RPMI8226 (cell line): ENCODE measurements at places on chromosomes 11 and 22.

DNA sequence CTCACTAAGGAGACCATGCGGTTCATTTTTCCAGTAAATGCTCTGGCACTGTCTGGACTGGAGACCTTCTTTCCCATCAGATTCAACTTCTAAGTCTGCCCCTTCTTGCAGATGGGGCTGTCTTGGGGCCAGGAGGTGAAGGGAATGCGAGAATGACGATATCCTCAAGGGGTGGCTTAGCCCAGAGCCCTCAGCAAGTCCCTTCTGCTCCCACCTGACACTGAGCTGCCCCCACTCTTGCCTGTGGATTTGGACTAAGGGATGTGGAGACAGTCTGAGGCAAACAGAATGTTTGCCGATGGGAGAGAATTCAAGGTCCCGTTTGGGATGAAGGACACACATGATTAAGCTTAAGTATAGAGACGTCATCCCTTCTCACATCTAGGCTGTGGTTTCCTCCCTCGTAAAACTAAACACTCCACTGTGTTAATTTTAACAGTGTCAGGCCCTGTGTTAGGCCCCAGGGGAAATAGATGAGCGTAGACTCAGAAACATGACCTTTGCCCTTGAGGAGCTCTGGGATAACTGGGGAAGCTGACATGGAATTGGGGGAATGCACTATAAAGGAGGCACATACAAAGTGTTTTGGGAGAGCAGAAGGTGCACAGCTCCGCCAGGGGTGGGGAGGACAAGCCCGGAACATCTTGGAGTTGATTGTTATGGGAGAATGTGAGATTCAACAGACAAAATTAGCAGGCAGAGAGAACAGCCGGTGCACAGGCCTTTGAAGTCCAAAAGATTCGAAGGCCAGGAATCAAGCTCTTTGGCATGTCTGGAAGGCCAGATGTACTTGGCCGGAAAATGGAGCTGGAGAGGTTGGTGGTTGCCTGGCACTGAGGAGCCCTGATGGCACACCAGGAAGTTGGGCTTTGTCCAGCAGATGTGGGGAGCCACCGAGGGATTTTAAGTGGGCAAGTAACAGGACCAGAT lies 71.6 kb downstream of the ST3GAL4 start:
- no peak for DNase-seq

DNA sequence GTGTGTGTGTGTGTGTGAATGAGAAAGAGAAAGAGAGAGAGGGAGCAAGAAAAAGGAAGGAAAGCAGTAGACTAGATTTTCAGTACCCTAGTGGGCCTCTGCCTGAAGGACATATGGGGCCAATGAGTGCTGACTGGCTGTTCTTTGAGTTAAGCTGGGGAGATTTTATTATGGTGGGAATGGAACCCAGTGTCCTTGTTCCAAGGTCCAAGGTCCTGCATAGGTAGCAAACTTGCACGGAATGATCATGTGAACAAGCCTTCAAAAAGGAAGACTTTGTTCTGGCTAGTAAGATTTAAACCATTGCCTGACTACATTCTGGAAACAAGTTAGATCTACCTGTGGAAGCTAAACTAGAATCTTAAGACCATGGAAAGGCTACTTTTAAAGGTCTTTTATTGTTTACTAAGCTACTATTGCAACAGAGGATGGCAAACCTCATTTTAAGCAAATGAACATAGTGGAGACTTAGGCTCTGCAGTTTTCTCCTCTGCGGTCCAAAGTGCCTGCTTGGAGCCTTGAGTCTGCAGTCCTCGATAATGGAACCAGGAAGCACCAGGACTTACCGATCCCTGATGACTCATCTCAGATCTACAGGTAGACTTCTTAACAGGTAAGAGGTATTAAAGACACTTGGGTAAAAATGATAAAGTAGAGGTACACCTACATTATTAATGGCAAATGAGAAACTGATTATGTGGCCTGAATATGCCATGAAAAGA lies 10.2 kb upstream of the GRAMD1B start:
- DNase-seq = no peak

DNA sequence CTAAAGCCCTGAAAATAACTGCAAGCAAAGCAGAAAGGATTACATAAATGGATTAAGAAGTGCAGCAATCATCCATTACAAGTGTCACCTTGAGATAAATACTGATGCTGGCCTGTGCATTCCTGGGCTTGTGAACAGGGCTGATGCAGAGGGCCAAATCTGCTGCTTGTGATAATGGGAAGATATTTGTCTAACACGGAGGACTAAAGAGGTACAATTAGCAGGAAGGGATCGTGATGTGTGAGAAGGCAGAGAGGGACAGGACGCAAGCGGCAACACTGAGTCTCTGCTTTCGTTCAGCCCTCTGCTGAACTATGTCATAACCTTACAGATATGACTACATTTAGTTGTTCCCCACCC lies 107.7 kb upstream of the DDI1 start:
- no peak for DNase-seq

- DNase-seq = no peak
Observed at GRCh38 chr11:10592331-10592730, 23.9 kb upstream of the LYVE1 start.

- no peak for DNase-seq
Observed at GRCh38 chr11:86120807-86121206, 51.9 kb upstream of the PICALM start.

GRCh38 chr11:70935006-70935768 lies 317.2 kb downstream of the SHANK2 start:
- DNase-seq = no peak

GRCh38 chr11:103920449-103920848 lies 116.0 kb upstream of the DDI1 start:
- no peak for DNase-seq

GRCh38 chr11:47941907-47942558 lies 38.3 kb upstream of the PTPRJ start:
- DNase-seq = peak; percentile 43

- no peak for DNase-seq
Observed at GRCh38 chr22:18056807-18057474, 20.8 kb upstream of the PEX26 start.

DNA sequence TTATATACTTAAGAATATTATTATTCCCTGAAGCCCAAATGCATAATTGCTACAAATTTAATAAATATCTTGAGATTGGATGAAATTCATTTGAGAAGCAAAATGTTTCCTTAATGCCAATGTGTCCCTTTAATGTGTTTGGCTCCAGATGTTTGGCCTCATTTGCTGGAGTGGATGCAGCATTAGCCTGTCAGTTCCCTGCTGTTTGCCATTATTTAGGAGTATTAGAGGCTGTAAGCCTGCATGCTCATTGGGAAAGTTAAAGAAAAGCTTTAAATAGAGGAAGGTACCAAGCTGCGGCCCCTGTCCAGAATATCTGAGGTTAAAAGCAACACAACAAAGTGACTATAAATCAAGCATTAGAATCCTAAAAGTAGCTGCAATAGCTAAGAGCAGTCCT lies 54.8 kb upstream of the PITPNB start:
- no peak for DNase-seq

DNA sequence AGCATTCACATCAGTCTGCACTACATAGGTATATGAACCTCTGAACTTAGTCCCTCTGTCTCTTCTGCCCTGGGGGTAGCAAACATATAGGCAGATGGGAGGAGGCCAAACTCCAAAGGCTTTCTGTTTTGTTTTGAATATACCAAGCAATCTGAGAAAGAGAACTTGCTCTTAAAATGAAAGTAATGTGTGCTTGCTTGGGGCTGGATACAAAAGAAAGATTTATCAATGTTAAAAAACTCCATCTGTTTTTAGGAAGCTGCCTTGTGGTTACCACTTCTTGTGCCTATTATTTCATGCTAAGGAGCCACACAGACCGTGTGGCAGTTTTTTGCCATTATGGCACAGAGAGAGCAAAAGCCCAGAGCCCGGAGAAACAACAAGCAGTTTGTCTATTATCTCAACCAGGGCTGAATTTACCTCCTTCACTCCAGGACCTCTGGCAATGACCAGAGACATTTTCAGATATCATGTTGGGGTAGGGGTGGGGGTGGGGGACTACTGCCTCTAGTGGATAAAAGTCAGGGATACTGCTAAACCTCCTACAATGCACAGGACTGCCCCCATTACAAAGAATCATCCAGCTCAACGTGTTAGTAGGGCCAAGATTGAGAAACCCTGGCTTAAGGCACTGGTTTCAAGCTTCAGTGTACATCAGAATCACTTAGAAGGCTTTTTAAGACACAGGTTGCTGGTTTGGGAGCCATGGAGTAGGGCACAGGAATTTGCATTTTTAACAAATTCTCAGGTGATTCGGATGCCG lies 124.2 kb downstream of the APIP start:
- DNase-seq = no peak
